AG08395 (cell line): ENCODE measurements at places on chromosomes 5 and 9.

- no peak for DNase-seq
Measured at GRCh38 chr9:7859701-7860334, 60.2 kb upstream of the DMAC1 start.

GRCh38 chr5:112604732-112605630, 132.7 kb upstream of the APC start:
- DNase-seq: no peak

GRCh38 chr9:125262294-125262991, 817 bp downstream of the GAPVD1 start:
- DNase-seq: peak; percentile 6

- no peak for DNase-seq
Measured at GRCh38 chr5:13186177-13186576, 758.3 kb downstream of the DNAH5 start.

- no peak for DNase-seq
Measured at GRCh38 chr5:54545796-54546195, 28.2 kb downstream of the SNX18 start.

- DNase-seq: peak; percentile 78
Measured at GRCh38 chr9:76215066-76215465, 179.2 kb downstream of the RFK start.

GRCh38 chr9:4038182-4038723, 261.6 kb downstream of the GLIS3 start:
- DNase-seq: peak; percentile 30

GRCh38 chr5:62296998-62297397, 9.0 kb upstream of the KIF2A start:
- no peak for DNase-seq

DNA sequence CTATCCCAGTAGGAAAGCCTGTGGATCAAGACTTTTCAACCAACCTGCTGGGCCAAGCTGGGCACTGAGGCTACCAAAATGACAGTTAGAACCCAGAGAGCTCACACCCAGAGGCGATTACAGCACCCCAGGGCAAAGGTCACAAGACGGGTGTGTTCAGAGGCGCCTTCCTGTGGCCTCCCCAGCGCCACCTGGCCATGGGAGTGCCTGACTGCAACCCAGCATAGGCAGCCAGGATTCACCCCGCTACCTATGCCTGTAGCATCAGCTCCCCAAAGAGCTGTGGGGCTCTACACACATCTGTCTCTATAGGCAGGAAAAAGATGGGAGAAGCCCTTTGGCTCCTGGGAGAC, 33.5 kb downstream of the PDGFRB start:
- no peak for DNase-seq

GRCh38 chr5:54760182-54760935, 225.0 kb downstream of the ESM1 start:
- DNase-seq: no peak

GRCh38 chr5:133618141-133618540, 5.8 kb upstream of the FSTL4 start:
- DNase-seq: no peak

- no peak for DNase-seq
Measured at GRCh38 chr5:42948961-42949347, 91.2 kb downstream of the ANXA2R start.

DNA sequence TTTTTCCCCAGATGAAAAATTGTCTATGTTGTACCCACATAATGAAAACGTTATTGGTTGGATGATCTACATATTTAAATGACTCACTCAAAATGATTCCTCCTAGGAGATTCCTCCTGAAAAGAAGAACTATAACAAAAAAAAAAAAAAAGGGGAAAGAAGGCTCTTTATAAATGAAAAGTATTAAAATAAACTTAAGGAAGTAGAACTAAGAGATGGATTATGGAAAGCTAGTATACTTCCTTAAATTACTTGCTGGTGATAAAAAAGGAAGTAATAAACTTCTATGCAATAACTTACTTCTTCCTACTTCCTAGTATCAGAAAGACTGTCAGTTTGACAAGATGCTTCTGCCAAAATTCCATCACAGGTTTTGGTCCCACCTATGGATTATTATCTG, 1087.7 kb downstream of the CDH12 start:
- DNase-seq: no peak

DNA sequence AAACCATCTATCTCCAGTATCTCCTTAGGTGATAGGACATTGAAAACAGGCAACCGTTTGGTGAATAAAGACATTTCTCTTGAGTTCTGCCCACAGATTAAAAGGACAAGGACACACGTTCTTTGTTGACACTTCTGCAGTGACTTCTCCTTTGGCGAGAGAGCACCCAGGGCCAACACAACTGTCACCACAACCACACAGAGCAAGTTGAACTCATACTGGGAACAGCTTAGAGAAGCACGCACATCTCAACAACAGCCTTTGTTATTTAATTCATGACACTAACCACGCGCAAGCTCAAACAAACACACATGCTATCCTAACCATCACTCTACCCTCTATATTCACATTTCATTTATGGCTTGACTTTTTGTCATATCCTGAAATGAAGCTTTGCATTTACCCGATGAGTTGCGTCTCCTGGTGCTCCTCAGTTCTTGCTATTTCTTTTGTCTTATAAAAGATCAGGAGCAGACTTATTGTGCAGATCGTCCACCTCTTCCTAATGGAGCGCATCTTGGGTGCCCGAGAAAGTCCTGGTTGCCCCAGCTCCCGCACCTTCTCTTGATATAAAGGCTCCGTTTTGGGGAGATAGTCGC, 543 bp downstream of the ST8SIA4 start:
- no peak for DNase-seq

- peak; percentile 12 for DNase-seq
Measured at GRCh38 chr5:74954919-74955318, 88.7 kb upstream of the FAM169A start.

DNA sequence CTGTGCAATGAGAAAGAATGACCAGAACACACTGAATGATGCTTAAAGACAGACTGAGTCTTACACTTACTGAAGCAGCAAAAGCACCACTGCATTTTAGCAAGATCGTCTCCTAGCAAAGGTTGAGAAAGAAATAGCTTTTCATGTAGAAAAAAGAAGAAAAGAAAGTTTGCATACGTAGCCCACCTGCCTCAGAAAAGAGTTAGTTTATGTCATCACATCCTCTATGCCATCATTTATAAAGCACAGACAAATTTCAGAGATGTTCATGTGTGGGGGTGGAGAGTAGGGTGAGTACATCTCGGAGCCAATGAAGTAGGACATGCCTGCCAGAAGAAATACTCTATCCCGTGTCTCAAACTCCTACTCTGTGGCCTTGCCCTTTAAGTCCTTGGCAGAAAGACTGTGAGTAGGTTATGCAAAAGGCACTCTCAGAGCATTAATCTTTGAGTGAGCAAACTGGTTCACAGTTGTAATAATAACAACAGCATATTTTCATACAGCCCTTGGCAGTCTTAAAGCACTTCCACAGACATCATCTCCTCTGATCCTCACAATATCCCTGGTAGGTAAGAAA, 22.4 kb downstream of the NRG2 start:
- DNase-seq: no peak

- no peak for DNase-seq
Measured at GRCh38 chr9:121785673-121786542, 134.5 kb downstream of the DAB2IP start.

GRCh38 chr9:114499941-114500696, 5.2 kb downstream of the WHRN start:
- no peak for DNase-seq

DNA sequence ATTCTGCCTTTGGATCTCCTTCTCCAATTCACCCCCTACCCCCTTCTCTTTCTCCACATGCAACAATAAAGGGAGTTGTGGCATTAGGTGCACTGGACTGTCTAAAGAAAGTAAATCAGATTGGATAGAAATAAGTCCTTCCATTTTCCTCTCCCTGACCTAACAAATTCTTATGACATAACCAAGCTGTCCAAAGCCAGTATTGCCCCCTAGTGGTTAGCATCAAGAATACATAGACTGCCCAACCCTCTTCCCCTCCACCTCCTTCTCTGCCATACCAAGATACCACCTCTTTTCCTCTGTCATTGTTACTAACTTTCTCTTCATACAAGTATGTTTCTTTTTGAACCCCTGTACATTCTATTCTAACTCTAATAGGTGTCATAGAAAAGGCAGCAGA, 45.7 kb downstream of the PPARGC1B start:
- DNase-seq: no peak

GRCh38 chr5:95812074-95812471, 10.5 kb downstream of the GLRX start:
- DNase-seq: no peak

DNA sequence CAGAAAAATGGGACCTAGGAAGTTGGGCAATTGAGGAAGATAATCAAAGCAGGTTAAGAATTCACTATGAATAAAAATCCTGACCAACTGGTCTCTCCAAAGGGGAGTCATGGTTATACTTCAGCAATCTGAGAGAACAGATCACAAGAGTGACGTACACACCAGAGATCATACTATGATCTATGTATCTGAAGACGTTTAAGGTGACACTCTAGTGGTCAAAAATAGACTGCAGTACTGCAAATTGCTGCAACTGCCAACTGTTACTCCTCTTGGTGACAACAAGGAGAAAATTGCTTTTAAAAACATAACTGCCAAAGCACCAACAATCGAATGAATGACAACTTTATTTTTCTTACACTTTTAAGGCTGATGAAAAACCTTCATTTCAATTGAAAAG, 4.9 kb downstream of the AK6 start:
- DNase-seq: peak; percentile 4

DNA sequence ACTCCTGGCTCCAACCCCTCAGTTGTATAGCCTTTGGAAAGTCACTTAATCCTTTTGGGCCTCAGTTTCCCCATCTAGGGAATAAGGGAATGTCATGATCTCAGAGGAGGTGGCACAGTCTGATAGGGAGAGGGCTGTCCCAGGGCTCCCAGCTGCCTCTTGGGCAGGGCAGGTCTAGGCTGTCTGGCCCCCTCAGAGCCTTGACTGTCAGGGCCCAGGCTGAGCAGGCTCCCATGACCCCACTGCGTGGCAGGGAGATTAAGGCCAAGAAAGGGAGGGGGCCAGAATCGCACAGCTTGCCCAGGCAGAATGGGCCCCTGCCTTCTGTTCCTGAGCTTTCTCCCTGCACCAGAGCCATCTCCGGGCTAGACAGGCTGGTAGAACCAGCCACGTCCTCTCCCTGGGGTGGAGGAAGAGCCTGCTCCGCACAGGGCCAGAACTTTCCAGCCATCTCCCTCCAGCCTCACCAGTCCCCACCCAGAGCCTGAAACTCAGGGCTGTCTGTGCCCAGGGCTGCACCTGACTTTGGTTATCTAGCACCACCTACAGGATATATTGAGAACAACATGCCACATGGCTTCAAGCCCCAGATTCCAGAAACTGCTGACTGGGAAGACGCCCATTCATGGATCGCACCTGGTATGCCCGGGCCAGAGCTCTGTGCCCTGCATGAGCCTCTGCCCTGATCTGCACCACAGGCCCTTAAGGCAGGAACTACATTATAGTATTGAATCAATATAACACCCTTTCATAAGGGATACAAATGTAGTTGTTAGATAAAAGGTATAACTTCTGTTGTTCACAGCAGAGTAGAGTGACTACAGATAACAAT, 32.1 kb downstream of the NAIF1 start:
- peak; percentile 93 for DNase-seq

- DNase-seq: no peak
Measured at GRCh38 chr9:27771803-27772545, 198.7 kb upstream of the C9orf72 start.

DNA sequence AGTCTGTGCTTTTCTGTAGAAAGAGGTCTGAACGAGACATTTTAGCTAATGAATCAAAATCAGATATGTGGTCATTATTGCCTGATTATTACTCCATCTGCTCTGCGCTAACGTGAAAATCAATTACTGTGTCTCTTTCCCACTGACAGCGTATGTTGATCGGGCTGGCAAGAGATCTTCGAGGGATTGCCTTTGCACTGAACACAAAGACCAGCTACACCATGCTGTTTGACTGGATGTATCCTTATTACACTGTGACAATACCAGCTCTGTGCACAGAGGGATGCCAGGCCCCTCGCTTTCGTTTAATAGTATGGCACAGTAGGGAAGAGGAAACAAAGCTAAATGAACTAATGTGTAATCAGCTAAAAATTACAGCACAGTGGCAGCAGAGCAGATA, 103.7 kb upstream of the TLX3 start:
- DNase-seq: no peak

GRCh38 chr9:75612754-75613153, 277.7 kb upstream of the PCSK5 start:
- DNase-seq: no peak

DNA sequence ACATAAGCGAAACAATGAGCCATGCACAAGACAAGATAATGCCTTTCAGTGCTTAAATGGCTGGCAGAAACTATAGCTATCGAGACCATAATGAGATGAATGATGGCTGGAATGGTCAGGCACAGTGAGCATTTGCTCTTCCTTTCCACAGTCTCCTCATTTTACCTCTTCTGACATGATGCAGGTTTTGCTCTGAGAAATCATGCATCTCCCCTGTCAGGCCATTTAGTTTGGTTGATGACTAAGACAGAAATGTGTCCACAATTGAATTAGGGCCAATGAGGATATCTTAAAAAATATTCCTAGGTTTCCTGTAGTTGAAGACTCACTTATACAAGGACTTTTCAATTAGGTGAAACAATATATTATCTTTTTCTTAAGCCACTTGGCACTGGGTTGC, 475.1 kb downstream of the TMEM232 start:
- no peak for DNase-seq

DNA sequence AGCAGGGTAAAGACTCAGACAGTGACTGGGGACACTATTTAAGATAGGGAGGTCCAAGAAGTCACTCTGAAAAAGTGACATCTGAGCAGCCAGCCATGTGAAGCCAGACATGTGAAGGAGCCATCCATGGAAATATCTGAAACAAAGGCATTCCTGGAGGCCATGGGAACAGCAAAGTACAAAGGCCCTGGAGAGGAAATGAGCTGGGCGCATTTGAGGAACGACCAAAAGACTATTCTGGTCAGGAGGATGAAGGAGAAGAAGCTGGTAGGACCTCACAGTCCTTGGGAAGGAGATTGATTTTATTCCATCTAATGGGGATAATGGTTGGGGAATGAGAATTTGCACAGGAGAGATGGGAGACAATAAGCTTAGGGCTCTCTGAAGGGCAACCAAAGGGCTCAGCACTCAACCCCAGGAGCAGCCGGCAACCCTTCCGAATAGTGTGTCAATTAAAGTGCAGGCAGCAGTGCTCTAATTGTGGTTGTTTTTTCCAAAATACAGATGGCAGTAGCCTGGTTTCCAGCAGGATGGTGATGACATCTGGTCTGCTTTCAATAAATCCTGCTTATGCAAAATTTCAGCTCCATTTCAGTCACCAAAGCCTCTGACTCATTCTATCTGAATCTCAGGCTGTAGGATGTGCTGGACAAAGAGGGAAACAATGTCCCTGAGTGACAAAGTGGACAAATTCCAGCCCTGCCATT, 26.7 kb downstream of the FOXI1 start:
- DNase-seq: peak; percentile 92
